ENCODE measurements at places on chromosomes 7 and 10. TPM values are rescaled to one million over a fixed set of nuclear protein-coding genes. Genes with fewer than 3 reads are reported as not detected.
A peak's percentile ranks its signal among the peaks of the same experiment; 100 is the strongest.

DYDC1 gene
- total RNA-seq, result not detected

C10orf67 gene
- 0.62 TPM for total RNA-seq

TAS2R39 gene
- total RNA-seq, result not detected

DOCK1 gene
- 16.3 TPM for total RNA-seq

SPDYE9 gene
- not detected for total RNA-seq

FAM221A gene
- total RNA-seq, result 2.1 TPM

ITGA8 gene
- 0.82 TPM for total RNA-seq

HOGA1 gene
- total RNA-seq, result 11.9 TPM

GRID1 gene
- 2.4 TPM for total RNA-seq

ODAD2 gene
- 0.42 TPM for total RNA-seq

TCAF2 gene
- total RNA-seq, result 0.52 TPM

ZNF33A gene
- 23.6 TPM for total RNA-seq

PIP gene
- not detected for total RNA-seq

DNA2 gene
- 1.5 TPM for total RNA-seq

GRCh38 chr10:1488970-1489548, 248.3 kb downstream of the ADARB2 start:
- no peak for DNase-seq

DNA sequence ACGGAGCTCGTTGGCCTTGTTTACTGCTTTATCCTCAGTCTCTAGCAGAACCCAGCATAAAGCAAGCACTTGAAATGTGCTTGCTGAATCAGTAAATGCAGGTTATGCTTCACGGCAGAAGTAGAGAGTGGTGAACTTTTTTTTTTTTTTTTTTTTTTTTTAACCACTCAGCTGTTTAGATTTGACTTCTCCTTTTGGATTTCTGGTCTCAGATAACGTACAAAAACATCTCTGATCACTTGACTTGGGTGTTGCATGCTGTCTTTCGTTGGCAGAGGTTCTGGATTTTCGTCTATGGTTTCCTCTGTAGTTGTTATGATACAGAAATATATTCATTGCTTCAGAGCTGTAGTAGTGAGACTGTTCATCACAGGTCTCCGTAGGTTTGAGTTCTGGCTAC, 242.5 kb upstream of the HABP2 start:
- no peak for DNase-seq

- DNase-seq, result no peak
Observed at GRCh38 chr10:34730726-34731125, 84.4 kb downstream of the PARD3 start.

DNA sequence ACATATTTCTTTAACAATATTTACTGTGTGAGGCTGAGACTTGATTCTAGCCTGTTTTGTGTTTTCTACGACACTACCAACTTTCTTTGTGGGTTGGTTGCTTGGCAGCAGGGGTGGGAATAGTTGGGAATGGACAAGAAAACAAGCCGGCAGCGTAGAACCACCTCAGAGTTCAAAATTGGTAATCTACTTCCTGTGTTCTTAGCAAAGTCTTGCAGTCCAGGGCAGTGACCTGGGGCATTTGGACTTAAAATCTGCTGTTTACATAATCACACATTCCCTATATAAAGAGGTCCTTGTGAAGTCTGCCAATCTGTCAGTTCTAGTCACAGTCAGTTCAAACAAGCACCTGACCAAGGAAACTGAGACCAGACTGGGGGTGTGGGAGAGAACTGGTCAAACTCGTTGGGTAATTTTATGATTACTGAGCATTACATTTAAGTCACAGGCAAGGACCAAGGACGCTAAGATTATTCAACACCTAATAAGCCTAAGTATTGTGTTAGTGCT, 167.9 kb downstream of the CPEB3 start:
- no peak for DNase-seq

DNA sequence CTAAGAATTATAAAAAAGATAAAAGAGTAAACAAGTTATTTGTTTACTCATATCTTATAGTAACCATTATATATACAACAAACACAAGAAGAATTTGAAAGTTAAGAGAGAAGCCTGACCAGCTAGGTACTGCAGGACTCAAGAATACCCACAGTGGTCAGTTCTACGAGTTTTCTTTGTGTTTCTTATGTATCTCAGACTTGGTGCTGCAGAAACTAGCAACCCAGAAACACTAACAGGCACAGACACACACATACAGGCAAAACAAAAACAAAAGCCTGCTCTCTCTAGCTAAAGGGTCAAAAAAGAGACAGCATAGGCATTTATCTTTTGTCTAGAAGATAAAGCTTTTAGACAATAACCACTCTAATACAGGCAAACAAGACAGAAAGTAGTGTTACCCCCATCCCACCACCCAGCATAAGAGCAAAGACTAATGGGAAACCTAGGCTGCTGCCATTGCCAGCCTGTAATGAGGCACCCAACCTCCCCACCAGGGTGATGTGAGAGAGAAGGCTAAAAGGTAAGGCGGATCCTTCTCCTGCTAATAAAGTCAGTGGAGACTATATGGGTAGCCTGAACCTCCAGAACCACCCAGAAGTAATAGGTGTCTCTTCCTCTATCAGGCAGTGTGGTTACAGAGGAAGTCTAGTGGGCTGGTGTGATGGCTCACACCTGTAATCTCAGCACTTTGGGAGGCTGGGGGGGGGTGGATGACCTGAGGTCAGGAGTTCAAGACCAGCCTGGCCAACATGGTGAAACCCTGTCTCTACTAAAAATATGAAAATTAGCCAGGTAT, 113.9 kb downstream of the DNAJC1 start:
- no peak for DNase-seq

- no peak for DNase-seq
Observed at GRCh38 chr7:148434181-148434757, 156.3 kb upstream of the C7orf33 start.

- DNase-seq, result no peak
Observed at GRCh38 chr7:47456210-47456955, 125.5 kb downstream of the TNS3 start.

DNA sequence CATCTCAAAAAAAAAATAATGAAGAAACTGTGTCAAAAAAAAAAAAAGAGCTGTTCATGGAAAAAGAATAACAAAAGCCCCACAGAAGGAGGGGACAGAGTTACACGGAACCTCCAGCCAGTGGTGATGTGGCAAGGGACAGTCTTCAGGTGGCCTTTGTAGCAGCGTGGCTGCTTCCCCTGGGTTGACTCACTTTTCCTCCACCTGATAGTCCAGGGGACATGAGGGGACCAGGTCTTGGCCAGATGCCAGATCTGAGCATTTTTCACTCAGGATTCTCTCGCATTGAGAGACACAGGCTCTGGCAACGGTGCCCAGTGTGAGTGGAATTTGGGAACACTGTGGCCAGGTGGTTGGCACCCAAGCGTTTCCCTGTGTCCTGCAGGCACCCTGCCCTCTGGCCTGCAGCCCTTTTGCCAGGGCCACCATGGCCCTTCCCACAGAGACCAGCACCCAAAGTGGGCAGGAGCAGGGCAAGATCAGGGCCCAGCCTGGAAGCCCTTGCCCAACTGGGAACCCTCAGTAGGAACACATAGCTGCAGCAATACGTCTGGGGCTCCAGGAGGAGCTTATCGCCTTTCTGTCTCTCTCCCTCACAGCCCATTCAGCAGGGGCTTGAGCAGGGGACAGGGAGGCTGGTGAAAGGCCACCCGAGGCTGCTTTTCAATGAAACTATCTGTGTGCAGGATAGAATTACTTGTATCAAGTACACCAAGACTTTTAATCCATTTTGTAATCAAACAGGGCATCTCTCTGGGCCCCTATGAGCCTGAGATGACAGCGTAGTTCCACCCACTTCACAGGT, 159.1 kb downstream of the UBE2H start:
- no peak for DNase-seq

GRCh38 chr7:147193476-147193875, 1076.9 kb downstream of the CNTNAP2 start:
- no peak for DNase-seq

- DNase-seq, result no peak
Observed at GRCh38 chr7:66950763-66951162, 29.7 kb downstream of the TMEM248 start.

DNA sequence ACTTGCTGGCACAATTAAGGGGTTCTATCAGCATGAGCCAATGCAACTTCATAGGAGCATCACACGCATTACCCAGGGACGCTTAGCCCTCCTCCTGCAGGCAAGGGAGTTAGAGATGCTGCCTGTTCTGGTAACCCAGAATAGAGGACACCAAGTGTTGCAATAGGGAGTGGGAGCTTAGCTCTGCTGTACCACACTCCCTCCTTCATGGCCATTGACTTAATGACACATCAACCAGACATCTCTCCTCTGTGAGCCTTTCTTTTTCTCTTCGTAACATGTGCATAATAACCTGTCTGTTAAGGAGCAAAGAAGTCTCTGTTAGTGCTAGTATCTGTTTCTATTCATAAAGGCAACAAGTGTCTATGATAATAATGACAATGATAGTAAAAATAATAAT, 282.4 kb downstream of the SORCS3 start:
- DNase-seq, result no peak

- no peak for DNase-seq
Observed at GRCh38 chr7:107043491-107043890, 1.0 kb upstream of the PRKAR2B start.

GRCh38 chr10:21953585-21954057, 49.9 kb downstream of the DNAJC1 start:
- no peak for DNase-seq

GRCh38 chr7:157267516-157267915, 69.3 kb upstream of the DNAJB6 start:
- no peak for DNase-seq

- DNase-seq, result no peak
Observed at GRCh38 chr7:30851651-30852307, 59.9 kb upstream of the AQP1 start.

GRCh38 chr10:78115135-78115853, 81.6 kb downstream of the RPS24 start:
- DNase-seq, result no peak

DNA sequence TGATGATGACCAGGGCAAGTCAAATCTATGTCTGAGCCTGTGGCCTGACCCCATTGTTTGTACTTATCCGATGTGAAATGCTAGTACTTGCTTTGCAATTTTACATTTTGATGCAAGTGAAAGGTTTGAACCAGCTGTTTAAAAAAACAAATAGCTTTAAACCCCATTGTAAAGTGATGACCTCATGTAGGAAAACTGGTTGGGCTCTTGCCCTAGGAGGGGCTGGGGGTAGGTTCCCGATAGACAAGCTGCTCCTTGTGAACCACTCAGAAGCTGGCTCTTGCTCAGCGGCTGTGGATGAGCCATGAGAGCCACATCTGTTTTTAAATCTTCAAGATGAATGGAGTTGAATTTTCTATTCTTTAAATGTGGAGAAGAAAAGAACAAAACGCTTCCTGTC, 185.3 kb downstream of the WDR11 start:
- DNase-seq, result peak; percentile 43

GRCh38 chr7:4097001-4097609, 585.0 kb upstream of the FOXK1 start:
- DNase-seq, result no peak

GRCh38 chr10:48399056-48399541, 92.6 kb downstream of the MAPK8 start:
- DNase-seq, result no peak

DNA sequence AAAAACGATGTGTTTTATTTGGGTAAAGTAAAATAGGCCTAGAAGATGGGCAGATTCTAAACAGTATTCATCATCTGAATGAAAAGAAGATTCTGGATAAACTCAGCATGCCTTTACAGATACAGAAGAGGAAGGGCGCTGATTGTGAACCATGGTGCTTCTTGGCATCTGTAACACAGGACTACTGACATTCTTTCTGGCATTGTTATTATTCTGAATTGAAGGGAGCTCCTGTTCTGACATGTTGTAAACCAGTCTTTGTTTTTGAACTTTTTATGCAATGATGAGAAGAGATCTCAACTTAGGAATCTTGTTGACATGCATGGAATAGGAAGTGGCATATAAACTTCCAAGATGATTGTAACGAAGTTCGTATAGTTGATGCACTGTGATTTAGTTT, 13.5 kb downstream of the RPA3 start:
- DNase-seq, result no peak

- DNase-seq, result no peak
Observed at GRCh38 chr10:100874702-100875483, 37.9 kb upstream of the SLF2 start.

DNA sequence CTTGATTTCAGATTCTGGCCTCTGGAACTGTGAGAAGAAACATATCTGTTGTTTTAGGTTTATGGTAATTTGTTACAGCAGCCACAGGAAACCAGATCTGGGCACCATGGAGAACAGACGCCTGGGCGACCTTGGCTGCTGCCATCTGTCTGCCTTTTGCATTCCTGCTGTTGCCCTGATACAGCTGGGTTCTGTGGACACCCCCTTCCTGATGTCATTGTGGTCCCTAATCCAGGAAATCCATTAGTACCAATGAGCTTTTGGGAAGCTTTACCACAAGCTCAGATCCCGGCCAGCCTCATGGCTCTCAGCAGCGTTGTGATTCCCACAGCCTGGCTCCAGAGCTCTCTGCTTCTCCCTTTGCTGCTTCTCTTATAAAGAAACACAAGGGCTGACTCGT, 174.2 kb upstream of the NPS start:
- no peak for DNase-seq

DNA sequence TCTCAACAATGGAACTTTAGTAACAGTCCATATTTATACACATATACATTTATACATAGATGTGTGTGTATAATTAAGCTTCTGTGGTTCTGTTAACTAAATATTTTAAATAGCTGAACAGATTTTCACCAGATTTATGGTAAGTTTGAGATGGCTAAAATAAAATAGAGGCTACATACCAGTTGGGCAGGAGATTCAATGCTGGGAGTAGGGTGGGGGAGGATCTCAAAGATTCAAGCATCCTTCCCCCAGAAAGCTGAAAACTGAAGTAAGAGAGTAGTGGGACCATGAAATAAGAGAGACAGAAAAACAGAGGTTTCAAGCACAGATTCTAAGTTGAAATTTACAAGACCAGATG, 14.0 kb downstream of the LRRC17 start:
- no peak for DNase-seq

DNA sequence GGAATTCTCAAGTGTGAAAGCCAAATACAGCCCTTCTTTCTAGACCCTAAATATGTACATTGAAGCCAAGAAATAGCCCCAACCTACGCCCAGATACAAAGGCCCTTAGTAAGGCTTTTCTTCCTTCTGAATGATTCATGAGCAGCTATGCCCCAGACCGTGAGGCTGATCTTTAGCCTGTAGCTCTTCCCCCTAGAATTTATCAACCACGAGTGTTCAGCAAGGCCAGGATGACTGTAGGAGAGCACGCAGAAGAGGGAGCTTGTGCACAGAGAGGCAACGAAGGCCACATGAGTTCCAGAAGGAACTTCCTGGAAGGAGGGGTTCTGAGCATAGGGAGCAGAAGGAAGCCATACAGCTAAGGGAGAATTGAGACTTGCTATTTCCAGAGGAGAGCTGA, 53.0 kb upstream of the HABP2 start:
- no peak for DNase-seq

GRCh38 chr10:22222236-22223190, 4.7 kb upstream of the EBLN1 start:
- no peak for DNase-seq

- no peak for DNase-seq
Observed at GRCh38 chr10:103540722-103541121, 47.2 kb downstream of the NEURL1 start.

Measured in left ventricle myocardium superior (tissue), 1 donor.